Stimulated activated CD4-positive, alpha-beta T cell treated with anti-CD3 and anti-CD28 coated beads, Interleukin-1b, Interleukin-23, amount 100 ng/mL, for 1 hour (primary cell): ENCODE measurements at places on chromosomes 5 and 9.

GRCh38 chr5:162637481-162637880, 569.9 kb downstream of the GABRG2 start:
- no peak for DNase-seq

GRCh38 chr5:91382530-91383026, 539 bp downstream of the ARRDC3 start:
- DNase-seq: no peak

DNA sequence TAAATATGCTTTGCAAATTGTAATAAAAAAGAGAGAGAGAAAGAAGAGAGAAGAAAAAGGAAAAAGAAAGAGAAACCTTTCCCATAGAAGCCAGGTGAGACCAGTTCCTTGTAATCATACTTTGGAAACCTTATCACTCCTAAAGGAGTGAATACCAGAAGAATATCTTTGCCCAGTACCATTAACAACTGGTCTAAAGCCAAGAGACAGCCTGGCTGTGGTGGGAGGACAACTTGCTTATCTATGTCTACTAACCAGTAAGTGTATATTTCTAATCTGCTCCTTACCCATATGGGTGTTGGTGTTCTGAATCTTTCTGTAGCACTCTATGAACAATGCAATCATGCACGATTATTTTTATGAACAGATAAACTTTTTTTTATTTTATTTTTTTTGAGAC, 10.5 kb upstream of the TXN start:
- DNase-seq: no peak

- no peak for DNase-seq
These were observed 52.6 kb upstream of the ADAMTSL1 start for GRCh38 chr9:18421391-18421790.

DNA sequence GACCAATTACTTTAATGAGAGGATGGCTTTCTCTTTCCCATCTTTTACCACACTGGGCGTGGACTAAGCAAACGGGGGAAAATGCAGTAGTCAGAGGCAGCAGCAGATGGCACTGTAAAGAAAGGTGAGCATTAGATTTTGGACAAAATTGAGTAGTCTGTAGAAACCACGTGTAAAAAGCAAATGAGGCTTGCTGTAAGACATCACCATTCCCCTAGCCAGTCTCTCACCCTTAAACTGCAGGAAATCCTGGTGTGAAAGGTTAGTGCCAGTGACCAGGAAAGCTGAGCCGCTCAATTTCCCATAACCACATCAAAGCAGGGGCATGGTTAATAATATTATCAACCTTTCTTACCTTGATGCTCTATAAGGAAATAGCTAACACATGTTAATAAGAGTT, 31.8 kb downstream of the SPATA31C2 start:
- DNase-seq: no peak

DNA sequence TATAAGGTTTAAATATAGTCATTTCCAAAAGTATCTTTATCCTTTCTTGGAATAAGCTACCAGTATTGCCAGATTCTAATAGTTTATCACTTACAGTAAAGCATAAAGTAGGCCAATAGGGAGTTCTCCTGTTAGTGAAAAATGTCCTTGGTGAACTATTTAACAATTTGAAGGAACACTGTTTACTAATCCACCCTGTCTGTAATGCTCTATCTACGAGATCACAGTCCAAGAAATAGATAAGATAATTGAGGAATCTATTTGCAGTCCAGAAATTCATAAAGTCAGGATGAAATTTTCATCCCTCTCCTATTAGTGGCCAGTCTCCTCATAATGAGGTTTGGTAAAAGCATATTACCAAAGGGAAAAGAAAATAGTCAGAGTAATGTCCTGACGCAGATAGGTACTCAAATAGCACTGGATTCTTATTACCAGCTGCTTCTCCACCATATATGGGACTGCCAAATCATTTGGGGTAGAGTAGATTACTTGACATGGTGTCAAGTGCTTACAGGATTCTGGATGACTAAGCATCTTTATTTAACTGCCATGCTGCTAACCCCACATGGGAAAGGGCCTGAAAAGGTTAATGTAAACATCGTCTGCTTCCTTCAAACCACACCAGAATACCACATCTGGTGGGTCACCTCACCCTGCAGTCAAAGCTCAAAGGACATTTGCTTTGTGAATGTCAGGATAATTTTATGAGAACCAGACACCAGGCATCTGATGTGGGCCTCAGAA, 808.1 kb downstream of the EFNA5 start:
- DNase-seq: no peak

GRCh38 chr9:113572076-113572861, 108.7 kb downstream of the RGS3 start:
- DNase-seq: no peak

DNA sequence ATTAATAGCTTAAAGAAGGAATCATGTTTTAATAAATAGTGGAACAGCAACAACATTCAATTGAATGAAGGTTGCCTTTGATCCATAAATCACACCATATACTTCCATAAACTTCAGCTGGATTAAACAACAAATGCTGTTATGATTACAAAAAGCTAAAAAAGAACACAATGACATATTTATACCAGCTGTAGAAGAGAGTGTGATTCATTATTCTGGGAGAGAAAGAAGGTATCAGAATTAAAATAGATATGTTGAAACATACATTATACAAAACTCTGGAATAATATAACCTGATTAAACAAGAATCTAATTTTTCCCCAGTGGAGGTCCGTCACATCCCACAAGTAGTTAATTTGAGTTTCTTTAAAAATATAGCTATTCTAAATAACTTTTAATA, 7.5 kb upstream of the RECK start:
- no peak for DNase-seq

DNA sequence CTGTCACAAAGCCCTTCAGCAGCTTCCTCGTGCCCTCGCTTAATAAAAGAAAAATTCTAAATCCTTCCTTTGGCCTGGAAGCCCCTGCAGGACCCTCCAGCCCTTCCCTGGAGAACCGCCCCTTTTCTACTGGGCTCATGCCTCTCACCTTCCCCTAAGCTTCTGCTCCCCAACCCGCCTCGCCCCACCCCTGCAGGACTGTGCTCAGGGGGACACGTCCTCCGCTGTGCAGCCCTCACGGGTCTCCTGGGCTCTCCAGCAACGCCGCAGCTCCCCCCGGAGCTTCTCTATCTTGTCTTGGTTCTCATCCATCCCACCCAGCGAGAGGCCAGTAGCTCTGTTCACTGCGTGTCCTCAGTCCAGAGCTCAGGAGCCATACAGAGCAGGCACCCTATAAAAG, 65.6 kb upstream of the SARDH start:
- DNase-seq: no peak

DNA sequence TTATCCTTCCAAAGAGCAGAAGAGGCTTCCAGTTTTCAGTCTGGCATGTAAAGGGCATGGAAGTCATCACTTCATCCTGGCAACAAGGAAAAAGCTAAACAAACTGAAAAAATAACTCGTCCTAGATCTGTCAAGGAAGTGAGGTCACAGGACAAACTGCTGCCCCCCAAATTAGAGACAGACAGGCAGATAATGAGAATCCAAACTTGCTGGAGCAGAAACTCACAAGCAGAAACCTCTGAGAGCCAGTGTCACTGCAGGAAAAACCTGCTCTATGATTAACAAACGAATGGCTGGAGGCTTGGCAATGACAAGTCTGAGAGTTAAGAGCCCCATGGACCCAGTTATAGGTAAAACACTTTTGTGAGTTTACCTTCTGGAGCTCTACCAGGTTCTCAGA, 18.9 kb upstream of the MLANA start:
- no peak for DNase-seq

GRCh38 chr5:777756-778161, 6.8 kb downstream of the ZDHHC11B start:
- DNase-seq: no peak

- no peak for DNase-seq
These were observed 261.2 kb upstream of the ANKRD55 start for GRCh38 chr5:56494300-56494731.

- DNase-seq: no peak
These were observed 115.2 kb downstream of the LHFPL2 start for GRCh38 chr5:78533356-78533755.

DNA sequence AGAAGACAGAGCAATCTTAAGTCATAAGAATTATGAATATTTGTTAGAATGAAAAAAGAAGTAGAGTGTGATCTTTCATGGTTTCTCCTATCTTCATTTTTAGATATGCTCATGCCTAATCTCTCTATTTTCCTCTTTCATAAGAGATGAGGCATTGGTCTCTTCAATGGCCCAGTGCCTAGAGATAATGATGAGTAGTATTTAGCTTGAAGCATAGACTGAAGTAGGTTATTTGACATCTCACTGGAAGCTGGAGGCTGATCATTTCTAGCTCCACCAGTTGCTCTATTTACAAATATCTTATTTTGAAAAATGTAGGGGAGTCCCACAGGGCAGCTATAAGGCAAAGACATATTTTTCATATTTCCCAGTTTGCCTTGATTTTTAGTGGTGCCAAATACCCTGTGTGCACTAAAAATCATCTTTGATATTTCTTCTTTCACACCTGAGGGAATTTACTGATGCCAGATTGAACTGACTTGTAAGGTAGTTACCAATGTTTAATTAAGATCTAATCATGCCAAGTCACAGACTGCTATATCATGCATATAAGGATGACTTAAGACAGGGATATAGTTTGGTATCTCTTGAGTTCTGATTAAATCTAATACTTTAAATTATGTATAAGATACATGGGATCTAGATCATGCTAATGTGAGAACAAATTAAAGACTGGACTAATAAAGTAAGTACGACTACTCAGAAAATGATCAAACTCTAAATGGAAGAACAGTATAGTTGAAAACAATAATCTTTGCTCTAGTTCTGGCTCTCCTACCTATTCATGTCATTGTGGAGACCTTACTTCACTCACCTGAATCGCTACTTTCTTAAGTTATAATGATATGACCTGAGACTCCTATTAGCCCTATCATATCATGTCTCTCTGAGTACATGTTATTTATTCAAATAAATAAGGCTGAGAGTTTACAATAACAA, 108.2 kb upstream of the IFNE start:
- no peak for DNase-seq

GRCh38 chr5:20636686-20637085, 648.7 kb upstream of the CDH18 start:
- no peak for DNase-seq

DNA sequence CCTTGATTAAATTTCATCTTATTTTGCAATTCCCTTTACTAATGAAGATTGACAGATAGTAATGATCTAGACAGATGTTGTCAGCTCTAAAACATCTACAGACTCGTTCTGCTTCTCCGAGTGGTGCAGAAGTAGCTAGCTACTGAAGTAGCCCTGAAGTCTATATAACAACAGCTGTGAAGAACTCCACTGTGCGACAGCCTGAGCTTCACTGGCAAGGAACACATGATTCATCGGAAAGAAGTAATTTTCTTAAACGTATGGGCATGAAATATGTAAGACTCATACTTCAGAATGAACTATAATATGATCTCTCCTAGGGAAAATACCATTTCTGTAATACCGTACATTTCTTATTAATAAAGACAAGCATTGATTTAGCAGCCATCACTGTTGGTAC, 96.2 kb downstream of the TRPM3 start:
- DNase-seq: no peak

- no peak for DNase-seq
These were observed 1020.4 kb downstream of the CDH18 start for GRCh38 chr5:18967637-18968036.

DNA sequence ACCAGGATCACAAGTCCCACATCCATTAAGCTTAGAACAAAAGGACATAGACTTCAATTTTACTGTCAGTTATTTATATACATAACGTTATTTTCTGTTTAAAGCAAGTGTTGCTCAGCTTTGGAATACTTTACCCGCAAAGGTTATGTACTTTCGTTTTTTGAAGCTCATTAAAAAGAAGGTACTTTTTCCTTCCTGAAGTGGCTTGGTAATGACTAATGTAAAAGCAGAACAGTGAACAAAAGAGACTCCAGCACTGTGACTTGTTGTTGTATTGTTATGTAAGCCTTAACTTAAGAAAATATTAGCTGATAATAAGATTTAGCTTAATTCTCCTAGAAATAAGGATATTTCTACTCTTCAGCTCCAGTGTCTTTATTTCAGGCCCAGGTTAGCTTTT, 97.3 kb upstream of the SLCO6A1 start:
- no peak for DNase-seq

GRCh38 chr5:179194941-179195381, 134.8 kb downstream of the ZNF354C start:
- no peak for DNase-seq

GRCh38 chr9:88380118-88380517, 8.1 kb upstream of the SPIN1 start:
- no peak for DNase-seq

DNA sequence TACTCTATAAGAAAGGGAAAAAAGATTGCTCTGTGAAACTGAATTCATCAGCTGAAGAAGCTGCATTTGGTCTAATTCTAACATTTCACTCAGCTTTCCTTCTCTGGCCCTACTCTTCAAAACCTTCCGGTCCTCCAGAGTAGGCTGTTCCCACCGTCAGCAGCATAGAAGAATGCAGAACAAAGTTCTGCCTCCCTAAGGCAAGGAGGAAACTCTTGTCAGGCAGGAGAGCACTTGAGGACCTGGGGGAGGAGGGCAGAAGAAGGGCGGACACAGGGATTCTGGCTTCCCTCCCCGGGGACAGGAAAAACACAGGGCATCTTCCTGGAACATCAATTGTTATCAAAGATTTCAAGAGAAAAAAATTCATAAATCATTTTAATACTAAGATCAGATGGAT, 69.2 kb upstream of the SHB start:
- no peak for DNase-seq

DNA sequence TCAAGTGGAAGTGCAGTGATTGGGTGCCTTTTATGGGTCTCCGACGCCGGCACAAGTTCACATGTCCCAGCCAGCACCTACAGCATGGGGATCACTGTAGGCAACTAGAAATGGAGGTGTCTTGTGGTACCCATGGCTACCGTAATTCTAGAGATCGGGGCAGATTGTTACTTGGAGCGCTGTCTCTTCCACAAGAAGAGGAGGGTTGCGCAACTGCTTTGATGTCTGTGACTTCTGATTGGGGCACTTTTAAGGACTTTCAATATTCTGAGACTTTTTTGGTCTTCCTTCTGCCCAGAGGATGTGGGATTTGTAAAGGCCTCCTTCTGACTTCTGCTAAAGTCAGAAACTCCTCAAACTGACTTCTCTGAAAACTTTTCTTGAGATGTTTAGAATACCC, 41.9 kb downstream of the GLRX start:
- no peak for DNase-seq

DNA sequence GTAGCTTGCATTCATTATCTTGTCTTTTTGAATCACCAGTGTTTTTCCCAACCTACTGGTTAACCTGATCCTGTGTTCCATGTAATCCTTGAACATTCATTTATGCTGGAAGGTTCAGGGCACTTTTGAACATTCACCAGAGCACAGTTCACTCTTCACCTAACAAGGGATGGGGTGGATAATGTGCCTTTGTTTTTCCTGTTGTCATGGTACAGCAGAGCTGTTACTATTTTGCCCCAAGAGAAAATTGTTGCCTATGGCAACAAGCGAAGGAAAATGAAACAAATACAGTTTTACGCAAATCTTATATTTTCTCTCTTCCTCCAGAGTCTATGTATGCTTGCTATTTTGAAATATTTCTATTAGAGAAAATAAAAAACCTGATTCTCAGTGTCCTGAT, 60.3 kb upstream of the RIOK2 start:
- no peak for DNase-seq

- no peak for DNase-seq
These were observed 52.7 kb upstream of the UBTD2 start for GRCh38 chr5:172336264-172336663.
